ENCODE measurements at places on chromosomes 5 and 9.

- DNase-seq = no peak
These were observed 72.0 kb downstream of the ZNF474 start for GRCh38 chr5:122201365-122201764.

DNA sequence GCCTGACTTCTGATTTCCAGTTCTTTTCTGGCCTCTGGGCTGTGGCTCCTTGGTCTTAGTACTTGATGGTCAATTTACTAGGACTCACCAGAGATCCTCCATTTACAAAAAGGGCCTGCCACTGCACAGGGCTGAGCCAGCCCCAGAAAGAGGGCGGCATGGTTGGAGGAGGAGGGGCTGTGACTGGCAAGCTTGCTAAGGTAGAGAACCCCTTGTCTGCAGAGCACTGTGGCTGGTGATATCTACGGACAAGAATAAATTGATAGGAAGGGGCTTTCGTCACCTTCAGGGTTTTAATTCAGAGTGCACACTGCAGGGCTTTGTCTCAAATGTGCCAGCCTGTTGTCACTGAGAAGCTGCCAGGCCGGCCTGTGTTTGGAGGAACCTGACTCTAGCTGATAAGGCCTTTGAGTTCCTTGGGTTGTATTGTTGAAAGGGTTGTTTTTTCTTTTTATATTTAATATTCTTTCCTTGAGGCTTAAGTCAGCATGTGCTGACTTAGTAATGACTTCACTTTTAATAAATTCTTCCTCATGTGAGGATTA is 15.1 kb downstream of the SLC22A5 start:
- DNase-seq = no peak

DNA sequence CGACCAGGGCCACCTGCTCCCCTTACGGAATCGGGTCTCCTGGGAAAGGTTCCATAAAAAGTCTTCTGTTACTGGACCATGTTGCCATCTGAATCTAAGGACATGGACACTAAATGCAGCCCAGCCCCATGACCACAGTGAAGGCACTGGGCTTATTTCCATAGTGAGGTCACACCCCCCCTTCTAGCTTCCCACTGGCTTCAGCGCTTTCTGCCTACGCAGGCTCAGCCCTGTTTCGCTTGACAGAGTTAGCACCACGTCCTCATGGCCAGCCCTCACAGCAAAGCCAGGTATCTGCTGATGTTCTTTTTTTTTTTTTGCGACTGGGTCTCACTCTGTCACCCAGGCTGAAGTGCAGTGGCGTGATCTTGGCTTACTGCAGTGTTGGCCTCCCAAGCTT is 14.1 kb downstream of the UCK1 start:
- no peak for DNase-seq

- DNase-seq = no peak
These were observed 357.0 kb upstream of the ZNF608 start for GRCh38 chr5:125103459-125103858.

DNA sequence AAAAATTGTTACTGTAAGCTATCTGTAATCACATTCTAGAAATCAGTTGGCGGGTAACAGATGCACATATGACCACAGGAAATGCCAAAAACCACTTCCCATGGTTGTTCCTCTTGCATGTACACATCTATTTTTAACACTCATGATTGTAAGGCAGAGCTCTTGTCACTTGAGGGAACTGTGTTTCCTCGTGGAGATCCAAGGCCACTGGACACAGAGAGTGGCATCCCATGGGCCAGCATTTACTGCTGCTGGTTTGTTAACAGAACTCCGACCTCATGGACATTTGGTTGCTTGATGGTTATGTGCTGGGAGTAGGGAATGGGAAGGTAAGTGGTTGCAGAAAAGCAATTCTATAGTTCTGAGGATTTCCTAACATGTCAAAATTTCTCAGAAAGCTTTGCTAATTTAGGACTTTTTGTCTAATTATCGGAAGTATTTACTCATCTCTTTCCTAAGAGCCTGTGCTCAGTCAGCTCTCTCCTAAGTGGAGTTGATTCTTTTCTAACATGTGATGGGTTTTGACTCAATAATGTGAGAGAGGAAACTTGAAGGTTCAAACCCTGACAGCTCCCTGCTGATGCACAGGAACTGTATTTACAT is 202.0 kb upstream of the NR3C1 start:
- DNase-seq = peak; percentile 45

- DNase-seq = peak; percentile 59
These were observed 25.5 kb downstream of the ACTL7B start for GRCh38 chr9:108830272-108830671.

- no peak for DNase-seq
These were observed 207.4 kb downstream of the DAB2IP start for GRCh38 chr9:121858788-121859187.

- DNase-seq = no peak
These were observed 24.3 kb downstream of the HMGCR start for GRCh38 chr5:75361310-75361709.

DNA sequence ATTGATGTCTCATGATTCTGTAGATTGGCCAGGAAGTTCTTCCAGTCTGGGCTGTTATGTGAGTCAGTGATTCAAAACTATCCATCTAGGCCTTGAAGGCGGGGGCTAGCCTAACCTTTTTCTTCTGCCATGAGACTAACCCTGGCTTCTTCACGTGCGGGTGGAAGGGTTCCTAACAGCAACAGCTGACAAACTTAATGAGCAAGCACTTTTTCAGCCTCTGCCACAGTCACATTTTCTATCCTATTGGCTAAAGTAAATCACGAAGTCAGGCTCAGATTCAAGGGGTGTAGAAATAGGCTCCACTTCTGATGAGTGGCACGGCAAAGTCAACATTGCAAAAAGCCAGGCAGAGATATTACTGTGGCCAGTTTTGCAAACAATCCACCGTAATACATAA is 68.4 kb downstream of the STK32A start:
- peak; percentile 10 for DNase-seq

- DNase-seq = no peak
These were observed 110.6 kb downstream of the ADAMTS16 start for GRCh38 chr5:5250758-5251157.

GRCh38 chr9:126806336-126806735 is 1.5 kb downstream of the ZBTB43 start:
- no peak for DNase-seq

GRCh38 chr5:178210073-178210535 is 5.8 kb downstream of the HNRNPAB start:
- no peak for DNase-seq

DNA sequence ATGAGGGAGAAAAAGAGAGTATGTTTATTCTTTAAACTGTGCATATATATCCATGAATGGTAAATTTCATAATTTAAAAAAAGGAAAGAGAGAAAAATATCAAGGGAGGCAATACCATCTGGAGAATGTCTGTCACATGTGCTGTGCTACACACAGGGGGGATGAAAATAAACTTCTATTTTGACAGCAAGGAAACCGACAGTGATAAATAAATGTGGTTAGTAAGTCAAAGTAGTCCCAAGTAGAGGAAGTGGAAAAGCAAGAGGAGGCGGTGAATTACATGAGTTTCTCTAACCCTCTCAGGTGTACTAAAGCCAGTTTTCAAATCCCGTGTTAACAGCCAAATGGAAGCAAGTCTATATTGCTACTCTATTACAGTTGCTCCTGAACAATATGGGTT is 83.3 kb downstream of the ICE1 start:
- DNase-seq = no peak

Measured in ELR (cell line).